Activated CD4-positive, alpha-beta memory T cell treated with anti-CD3 and anti-CD28 coated beads for 36 hours (primary cell): ENCODE measurements at places on chromosomes 7 and 10.

DNA sequence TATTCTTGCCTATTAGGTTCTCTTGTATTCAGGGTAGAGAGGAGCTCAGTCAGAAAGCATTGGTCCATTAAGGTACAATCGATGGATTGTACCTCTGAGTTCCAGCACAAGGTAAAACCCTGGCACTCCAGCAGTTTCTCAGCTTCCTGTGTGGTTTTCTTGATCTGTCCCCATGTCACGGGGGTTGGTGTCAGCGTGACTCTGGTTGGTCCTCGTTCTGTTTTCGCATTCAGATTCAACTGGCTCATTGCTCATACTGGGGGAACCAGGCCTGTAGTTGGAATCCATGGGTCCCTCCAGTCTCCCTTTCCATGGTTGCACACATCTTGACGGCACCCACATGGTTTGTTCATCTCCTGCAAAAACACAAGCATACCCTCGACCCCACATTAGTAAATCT is 32.7 kb upstream of the RASGEF1A start:
- DNase-seq = peak; percentile 84

DNA sequence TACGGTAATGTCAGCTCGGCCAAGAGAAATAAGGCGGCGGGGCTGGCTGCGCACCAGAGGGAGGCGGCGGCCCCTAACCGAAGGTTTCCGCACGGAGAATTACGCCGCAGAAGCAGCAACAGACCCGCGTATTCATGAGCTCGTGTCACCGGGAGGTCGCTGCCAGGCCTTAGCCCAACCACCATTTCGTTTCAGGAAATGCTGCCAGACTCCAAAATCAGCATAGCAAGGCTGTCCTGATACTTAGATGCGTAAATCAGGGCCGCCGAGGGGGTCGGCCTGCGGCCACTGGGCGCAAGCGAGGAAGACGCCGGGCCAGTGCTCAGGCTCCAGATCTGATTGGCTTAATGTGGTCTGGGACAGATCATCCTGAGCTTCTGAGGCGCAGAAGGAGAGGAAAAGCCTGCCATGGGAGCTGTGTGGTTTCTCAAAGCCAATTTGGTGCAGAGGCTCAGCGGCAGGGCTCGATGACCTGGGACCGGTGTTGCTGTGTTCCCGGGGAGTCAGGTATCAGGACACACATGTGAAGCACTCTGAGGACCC is 247.9 kb downstream of the BAMBI start:
- DNase-seq = no peak

DNA sequence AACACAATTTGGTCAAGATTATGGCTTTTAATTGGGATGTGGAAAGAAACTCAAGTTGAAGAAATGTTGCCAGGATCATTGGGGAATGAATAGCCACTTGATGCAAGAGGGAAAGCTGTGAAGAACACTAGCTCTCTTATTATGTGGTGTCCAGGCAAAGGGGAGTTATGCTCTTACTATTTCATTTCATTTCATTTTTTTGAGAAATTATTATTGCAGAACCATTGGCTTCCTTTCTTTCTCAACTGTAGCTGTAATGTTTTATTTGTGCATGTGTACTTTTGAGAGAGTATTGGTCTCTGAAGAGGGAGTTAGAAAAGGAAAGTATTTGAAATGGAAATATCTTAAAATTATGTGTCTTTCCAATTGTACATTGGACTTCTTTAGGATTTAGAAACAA is 312.6 kb upstream of the BMPER start:
- DNase-seq = no peak

DNA sequence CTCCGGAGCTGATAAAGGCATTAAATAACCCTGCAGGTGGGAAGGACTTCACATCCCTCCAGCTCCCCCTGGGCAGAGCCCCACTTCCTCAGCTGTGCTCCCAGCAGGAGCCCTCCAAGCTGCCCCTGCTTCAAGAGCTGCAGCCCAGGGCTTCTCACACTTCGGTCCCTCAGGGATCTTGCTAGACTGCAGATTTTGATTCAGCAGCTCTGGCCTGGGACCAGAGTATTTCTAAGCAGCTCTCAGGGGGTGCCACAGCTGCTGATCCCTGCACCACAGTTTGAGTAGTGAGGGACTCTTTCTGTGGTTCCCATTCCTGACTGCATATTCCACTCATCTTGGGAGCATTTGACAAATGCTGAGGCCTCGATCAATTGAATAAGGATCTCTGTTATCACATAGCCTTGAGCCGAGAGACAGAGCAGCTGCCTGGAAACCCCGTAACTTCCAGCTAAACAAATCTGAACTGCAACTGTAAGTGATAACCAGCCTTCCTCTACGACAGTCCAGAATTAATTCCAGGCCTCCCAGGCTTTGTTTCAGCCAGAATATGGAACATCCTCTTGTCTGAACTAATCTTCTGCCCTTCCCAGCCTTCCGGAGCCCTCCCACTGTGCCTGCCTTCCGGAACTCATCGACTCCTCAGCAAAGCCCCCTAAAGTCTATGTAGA is 161.4 kb downstream of the CCDC3 start:
- no peak for DNase-seq

DNA sequence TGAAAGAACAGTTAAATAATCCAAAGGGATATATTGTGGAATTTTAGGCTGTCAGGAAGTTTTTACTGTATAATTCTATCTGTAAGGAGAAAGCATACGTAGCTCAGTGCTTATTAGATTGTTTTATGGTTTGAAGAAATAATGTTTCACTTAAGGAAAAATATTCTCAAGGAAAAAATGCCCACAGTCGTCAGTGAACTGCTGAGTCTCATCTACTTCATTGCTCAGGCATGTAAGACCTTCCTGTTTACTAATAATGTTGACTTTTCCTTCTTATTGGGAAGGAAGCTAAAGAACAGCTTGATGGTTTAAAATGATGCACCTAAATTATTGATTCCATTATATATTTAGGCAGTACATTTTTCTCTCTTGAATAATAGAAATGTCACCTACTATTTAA is 304.2 kb downstream of the SDK1 start:
- no peak for DNase-seq

GRCh38 chr7:150324373-150324961 is 1.1 kb upstream of the ACTR3C start:
- no peak for DNase-seq

- DNase-seq = no peak
Measured at GRCh38 chr7:139490130-139490529, 6.7 kb upstream of the KLRG2 start.

DNA sequence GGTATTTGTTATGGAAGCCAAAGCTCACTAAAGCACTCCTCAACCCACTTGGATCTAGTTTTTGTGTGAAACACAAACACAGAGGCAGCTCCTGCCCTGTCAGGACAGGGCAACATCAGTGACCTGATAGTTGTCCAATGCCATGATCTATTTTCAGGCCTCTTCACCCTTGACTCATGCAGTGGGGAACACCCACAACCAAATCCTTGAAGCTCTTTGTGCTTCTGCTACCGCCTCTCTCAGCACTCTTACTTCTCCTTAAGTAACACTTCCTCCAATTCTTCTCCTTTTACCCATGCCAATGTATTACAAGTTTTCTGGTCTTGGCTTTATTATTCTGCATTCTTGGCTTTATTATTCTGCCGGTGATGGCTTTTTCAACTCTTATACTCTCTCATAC is 425.3 kb downstream of the INHBA start:
- no peak for DNase-seq

GRCh38 chr10:11876805-11877590 is 53.8 kb downstream of the PROSER2 start:
- DNase-seq = no peak

- DNase-seq = no peak
Measured at GRCh38 chr10:119119400-119119799, 15.5 kb downstream of the DENND10 start.

- DNase-seq = no peak
Measured at GRCh38 chr10:97336006-97336405, 1.5 kb upstream of the FRAT2 start.

DNA sequence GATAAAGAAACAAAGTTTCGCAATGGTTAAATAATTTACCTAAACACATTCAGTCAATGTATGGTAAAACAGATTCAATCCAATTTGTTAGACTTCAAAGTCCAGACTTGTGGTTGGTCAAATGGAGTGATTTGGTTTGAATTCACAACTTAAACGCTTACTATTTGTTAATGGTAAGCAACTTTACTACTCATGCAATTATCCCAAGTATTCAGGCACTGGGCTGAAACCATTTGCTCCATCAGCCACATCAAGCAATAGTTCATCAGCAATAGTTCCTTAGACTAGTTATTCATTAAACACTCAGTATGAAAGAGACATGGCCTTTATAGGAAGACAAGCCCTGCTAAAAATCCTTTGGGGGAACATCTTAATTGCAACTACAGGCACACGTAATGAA is 253.0 kb downstream of the AGMO start:
- no peak for DNase-seq

DNA sequence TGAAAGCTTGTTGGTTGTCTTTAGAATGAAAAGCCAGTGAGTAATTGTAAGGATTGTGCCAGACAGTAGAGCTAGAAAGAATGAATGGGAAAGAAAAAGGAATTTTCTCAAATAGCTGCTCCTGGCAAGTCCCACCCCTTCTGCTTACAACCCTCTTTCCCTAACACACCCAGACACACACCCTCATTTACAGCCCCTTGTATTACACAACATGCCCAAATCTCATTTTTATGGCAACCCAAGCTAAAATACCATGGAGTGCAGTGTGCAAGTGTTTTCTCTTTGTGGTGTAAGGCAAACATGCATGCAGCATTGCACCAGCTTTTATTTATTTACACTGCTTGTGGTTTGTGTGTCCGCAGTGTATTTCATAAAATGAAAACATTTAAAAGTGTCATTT is 1.5 kb downstream of the PRKAR2B start:
- no peak for DNase-seq

GRCh38 chr10:59018977-59019376 is 157.5 kb upstream of the PHYHIPL start:
- no peak for DNase-seq

DNA sequence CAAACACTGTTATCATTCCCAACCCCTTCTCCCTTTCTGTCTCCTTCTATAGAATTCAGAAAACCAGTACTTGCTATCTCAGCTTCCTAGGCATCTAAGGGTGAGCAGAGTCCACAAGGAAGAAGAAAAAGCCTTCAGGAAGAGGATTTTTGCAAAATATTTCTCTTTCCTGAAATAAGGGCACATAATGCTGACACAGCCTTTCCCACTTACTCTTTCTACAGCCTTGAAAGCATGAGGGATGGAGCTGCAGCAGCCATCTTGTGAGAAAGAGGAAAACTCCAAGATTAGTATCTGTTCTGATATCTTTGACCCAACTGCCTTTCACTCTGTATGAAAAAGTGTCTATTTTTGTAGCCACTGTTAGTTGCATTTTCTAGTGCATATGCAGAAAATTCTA is 826.2 kb downstream of the KCNMA1 start:
- DNase-seq = no peak

GRCh38 chr10:45553613-45554012 is 119.0 kb downstream of the ZFAND4 start:
- no peak for DNase-seq

DNA sequence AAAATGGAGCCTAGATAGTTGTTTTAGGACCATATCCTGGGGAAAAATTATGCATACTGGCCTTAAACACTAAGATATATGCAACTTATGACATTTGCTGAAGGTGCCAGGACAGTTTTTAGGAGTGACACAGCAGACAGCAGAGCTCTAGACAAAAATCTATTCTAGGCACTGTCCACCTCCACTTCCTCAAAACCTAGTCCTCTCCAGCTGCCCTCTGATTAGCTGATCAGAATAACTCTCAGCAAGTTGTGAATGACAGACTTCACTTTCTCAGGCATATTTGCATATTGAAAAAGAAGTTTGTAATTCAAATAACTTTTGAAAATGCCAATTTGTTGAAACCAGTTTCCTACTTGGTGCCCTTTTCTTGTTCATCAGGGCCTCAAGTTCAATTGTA is 152.3 kb upstream of the STEAP4 start:
- DNase-seq = no peak

GRCh38 chr7:116724560-116725231 is 52.7 kb downstream of the MET start:
- no peak for DNase-seq

DNA sequence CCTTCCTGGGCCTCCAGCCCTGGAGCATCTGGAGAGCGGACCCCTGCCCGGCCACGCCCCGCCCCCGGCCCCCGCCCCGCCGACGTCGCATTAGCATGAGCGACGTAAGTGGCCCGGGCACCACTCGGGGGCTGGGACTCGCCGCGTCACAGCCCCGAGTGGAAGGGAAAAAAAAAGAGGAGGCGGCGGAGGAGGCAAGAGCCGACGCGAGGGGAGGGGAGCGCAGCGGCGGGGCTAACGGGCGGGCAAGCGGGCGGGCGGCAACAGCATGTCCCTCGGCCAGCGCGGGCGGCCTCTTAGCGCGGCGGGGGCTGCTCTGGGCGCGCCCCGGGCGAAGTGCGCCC is at the start of gene SLC18A3:
SLC18A3 (plus strand) TSS at position 197 of the 344 bp plus-strand sequence. CDS start 431 bp downstream, outside the sequence.
- DNase-seq = no peak

- no peak for DNase-seq
Measured at GRCh38 chr10:20682782-20683181, 214.3 kb downstream of the NEBL start.
